ENCODE measurements at places on chromosomes 2 and 18.

DNA sequence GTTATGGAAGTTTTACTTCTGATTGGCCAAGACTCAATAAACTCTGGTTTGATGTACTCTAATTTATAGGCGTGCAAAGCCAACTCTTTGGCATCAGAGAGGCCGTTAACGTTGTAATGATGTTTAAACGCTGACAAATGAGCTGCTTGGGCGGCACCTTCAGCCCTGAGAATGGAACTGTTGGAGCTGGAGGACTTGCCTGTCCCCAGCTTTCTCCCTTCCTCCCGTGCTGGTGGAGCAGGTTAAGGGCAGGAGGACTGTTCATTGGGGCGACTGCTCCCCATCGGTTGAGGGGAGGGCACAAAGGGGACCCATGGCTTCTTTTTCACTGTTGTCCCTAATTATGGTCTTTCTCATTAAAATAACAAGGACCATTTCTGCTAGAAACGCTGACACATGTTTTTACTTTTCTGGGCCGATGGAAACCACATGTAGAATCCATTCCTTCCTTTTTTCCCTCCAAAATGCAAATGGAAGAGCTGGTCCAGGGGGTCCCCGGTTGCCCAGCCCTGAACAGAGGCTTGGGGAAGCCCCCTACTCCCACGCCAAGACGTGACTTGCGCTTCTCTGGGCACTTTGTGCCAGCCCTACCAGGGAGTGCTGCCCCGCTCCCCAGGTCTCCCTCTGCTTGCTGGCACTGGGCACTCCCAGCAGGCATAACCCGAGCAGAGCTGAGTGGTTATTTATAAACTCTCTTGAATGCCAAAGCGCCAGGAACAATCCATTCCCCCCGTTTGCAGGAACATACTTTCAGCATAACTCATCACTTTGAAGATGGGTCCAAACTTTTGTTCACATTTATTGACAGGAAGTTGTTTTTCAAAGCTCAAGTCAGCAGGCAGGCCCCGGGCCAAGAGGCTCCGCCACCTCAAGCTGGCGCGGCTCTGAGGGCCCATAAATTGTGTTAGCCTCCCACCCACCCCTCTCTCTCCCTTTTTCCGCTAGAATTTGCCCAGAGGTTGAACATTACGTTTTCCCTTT lies 170.1 kb downstream of the ASB1 start:
- peak; percentile 98 for DNase-seq

DNA sequence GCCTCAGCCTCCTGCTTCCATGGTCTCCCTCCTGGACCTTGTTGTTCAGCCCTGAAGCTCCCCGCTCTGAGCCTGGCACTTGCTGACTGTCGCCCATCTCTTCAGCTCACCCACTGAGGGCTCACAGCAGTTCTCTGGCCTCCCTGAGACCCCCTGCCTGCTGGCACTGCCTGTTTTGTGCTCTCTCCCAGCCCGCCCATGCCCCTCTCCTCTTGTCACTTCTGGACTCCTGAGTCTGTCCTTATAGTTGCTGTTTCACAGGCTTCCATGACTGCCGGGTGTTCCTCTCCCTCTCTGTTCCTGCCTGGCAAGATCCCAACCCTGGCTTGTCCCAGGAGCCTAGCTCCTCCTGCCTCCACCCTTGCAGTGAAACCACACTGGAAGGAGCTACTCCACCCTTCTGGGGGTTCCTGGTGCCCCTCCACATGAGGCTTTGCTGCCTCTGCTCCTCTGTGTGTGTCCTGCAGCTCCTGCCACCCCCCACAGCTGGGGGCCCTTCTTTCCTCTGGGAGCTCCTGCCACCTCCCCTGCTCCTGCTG lies 110.6 kb downstream of the CEP192 start:
- no peak for DNase-seq

DNA sequence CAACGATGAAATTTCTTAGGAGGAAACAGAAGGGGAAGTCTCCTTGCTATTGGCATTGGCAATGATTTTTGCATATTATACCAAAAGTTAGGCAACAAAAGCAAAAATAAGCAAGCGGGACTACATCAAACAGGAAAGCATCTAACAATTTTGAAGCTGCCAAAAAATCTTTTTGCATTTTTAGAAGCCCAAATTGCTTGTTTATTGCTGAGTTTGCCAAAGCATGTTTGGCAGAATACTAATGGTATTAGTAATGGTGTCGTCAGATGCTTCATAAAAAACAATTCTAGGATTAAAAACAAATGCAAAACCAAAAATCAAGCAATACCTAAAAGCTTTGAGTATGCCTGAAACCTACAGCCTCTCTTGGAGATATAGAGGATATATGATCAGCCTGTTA lies 80.0 kb downstream of the GALR1 start:
- no peak for DNase-seq

- peak; percentile 71 for DNase-seq
These were observed 269.0 kb downstream of the TCF4 start for GRCh38 chr18:55318951-55319441.

- no peak for DNase-seq
These were observed 7.6 kb upstream of the TMEM185B start for GRCh38 chr2:120230515-120231471.

- DNase-seq = no peak
These were observed 242.9 kb downstream of the PTPRM start for GRCh38 chr18:7809978-7810377.

DNA sequence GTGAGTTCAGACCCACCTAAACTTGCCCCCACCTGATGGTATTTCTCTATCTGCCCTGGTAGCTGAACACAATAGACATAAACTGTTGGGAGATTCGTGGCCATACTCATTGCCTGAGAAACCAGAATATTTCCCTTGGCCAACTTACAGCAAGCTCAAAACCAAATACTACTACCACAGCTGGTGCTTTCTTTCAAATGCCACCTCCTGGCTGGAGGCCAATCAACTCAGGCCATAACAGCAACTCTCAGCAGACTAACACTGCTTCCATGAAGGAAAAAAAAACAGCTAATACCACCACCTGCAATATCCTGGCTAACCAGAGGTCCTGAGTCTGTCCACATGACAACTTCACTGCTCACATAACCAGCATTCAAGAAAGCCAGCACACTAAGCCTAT lies 373.1 kb downstream of the CMPK2 start:
- DNase-seq = no peak

DNA sequence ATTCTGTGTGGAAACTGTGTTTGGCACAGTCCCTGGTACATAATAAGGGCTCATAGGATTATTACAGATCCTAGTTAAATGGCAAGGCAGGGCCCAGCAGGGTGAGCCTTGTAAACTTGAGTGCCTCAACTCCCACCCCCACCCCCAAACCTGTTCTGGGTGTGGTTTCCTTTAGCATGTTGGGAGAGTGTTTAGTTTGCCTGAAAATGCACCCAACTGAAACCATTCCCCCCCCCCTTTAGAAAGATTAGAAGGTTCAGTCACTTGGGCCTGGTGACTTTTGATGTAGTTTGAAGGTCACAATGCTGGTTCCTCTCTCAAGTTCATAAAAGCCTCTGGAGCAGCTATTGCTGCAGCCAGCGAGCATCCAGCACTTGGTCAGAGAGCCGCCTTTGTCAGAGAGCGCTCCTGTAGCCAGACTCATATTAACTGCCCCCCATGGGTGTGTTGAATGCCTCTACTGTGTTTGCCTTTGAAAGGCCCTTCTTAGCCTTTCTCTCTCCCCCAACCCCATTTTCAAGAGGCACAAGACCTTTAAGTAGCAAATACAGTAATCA lies 113.7 kb downstream of the SPTBN1 start:
- DNase-seq = no peak

DNA sequence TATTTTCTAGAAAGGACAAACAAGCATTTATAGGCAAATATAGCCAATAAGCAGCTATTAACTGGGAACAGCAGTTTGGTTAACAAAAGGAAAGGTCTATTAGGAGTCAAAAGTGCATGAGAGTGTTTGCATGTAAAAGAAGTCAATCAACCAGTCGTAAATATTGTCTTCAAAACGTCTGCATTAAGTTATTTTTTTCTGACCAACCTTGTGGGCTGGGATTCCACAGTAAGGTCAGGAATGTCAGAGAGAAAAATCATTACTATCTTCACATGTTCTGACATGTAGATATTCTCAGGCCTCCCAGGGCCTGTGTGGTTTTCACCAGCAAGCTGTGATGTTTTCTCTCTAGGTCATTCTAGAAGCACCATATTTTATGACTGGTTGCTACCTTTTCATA lies 922.5 kb downstream of the SUCLG1 start:
- DNase-seq = no peak
